ENCODE measurements at places on chromosomes 4 and X.

DNA sequence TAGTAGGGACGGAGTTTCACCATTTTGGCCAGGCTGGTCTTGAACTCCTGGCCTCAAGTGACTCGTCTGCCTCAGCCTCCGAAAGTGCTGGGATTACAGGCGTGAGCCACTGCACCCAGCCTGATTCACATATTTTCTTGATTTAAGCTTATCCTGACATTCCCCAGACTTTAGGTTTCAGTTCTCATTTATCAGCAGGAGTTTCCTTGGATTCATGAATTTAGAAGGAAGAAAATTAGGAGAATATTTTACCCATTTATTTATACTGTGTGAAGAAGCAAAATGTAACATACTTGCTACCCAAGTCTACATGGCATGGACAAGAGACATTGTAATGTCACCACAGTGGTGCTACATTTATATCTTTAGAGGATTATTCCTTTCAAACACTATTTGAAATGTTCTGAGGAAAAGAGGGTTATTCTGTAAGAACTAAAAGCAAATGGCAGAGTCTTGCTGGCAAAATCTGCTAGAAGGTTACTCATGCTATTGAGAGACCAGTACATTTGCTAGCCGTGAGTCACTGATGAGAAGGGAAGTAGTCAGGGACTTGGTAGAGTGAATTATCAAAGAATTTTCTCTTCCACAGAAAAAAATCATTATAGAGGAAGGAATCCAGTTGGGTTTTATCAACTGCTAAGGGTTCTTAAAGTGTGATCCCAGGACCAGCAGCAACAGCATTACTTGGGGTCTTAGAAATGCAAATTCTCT is 26.1 kb upstream of the CFAP299 start:
- no peak for DNase-seq

GRCh38 chrX:10140264-10140663 is 16.5 kb upstream of the CLCN4 start:
- DNase-seq, result no peak

DNA sequence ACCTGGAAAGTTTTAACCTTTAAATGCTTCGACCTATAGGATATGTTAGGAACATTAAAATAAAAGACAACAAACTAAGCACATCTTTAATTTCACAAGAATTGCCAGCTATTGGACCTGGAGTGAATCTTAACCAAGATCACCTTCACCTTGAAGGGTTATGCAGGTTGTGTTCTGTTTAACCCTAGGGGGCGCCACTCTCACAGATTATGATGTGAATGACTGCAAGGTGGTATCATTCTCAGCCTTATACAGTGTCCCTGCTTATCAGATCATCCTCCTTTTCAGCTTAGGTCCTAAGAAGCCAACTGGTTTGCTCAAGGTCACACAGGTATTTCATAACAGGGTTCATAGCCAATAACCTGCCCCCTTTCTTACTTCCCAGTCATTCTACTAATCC is 23.5 kb downstream of the INTS6L start:
- DNase-seq, result no peak

- no peak for DNase-seq
These were observed 33.4 kb downstream of the C4orf50 start for GRCh38 chr4:5984843-5985242.

- no peak for DNase-seq
These were observed 587 bp downstream of the TIMM8A start for GRCh38 chrX:101347859-101348451.

DNA sequence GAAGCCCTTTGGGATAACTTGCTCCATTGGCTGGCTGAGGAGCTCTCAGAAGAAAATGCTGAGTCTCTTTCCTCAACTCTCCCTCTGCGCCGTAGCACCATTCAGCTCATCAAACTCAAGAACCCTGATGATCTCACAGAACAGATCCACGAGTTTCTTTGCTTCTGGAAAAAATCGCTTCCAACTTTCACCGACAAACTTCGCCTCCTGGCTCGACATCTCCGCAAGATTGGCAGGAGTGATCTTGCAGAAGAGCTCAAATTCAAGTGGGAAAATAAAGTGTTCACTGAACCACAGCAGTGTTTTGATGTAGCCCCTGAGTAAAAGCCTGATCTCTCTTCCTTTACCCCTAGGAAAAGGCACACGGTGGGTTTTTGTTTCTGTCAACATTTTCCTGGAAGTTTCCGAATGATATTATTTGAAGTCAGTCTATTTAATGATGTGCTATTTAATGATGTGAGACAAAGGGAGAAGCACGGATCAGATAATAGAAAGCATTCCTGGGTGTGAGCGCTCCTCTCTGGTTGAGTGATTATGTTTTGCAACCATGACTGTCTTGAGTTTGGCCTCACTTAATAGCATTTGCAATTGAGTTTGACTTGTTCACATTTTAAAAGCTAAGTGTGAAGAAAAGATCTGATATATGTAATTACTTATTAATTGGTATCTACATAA is 62.2 kb downstream of the DTHD1 start:
- no peak for DNase-seq

- no peak for DNase-seq
These were observed 5.5 kb downstream of the CLCN3 start for GRCh38 chr4:169625886-169626285.

- no peak for DNase-seq
These were observed 24.2 kb downstream of the SUV39H1 start for GRCh38 chrX:48720577-48721250.

GRCh38 chr4:53040459-53040815 is 178.3 kb downstream of the RASL11B start:
- no peak for DNase-seq

DNA sequence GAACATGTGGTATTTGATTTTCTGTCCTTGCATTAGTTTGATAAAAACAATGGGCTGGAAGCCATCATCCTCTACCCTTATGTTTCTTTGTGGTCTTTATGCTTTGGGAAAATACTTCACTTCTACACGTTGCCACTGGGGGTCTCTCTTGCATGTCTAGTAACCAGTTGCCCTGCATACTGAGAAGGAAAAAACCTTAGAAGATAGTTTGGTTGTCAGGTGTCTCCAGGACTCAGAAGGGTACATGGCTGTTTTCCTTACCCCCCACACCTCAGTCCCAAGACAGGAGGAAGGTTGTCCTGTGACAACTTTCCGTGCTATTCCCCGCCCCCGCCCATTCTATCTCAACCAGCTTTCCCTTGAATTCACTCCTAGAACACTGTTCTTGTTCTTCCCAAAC is 62.1 kb upstream of the LANCL3 start:
- no peak for DNase-seq

GRCh38 chr4:13182133-13182532 is 302.0 kb downstream of the RAB28 start:
- no peak for DNase-seq

DNA sequence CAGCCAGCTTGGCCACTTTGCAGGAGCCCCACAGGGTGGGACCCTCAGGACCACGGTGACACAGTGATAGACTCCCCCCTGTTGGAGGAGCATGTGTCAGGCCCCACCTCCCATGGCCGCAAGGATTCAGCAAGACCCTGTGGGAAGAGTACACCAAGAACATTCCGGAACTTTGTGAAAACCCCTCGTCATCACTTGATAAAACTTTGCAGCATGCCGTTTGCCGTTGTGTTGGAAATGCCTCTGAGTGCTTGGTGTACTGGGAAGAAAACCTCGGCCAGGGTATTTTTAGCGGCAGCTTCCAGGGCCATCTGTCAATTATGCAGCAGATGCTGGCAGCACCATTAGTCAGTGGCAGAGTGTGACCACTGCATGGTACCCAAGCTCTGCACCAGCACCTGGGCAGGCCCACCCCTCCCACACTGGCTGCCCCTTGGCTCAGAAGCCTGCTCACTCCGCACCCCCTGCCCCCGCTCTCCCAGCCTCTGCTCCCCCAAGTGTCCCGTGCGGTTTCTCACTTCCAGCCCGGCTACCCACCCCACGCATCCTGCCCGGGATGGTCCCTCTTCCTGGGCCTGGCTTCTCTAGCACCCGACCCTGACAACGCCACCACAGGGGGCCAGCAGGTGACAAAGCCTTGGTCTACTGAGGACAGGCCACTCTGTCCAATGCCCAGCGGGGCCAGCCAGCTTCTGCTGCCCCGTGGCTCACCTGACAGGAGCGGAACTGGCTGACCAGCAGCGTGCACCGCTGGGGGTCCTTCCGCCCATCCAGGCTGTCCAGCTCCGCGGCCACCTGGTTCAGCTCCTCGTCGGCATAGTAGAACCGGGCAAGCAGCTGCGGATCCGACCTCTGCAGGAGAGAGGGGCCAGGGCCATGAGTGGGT is 65.0 kb downstream of the ZFYVE28 start:
- DNase-seq, result no peak

DNA sequence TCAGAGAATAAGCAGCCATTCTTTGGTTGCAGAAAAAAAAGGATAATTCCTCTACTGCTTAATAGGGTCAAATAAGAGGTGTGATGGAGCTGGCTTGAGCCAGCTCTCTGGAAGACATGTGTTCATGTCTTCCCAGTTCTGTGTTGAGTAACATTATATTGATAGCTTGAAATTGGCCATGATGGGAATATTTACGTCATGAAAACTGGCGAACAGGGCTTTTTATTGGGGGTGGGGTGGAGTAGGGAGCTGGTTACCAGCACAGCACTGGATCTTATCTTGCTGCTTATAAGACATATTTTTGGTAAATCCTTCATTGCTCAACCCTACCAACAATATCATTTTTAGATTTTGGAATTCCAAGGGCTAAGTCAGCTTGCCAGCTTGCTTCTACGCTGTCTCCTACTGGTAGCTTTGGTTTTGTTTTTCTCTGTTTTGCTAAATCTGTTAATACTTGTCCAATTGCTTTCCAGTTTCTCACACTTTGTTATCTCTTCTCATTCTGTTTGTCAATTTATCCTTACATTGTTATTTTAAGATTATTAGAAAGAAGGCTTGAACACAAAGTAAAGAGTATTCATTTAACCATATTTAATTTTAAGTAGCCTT is 25.3 kb upstream of the GBA3 start:
- DNase-seq, result no peak

- DNase-seq, result no peak
These were observed 172.0 kb downstream of the PTTG2 start for GRCh38 chr4:38132107-38132673.

GRCh38 chr4:119189638-119190037 is 22.9 kb upstream of the USP53 start:
- no peak for DNase-seq

DNA sequence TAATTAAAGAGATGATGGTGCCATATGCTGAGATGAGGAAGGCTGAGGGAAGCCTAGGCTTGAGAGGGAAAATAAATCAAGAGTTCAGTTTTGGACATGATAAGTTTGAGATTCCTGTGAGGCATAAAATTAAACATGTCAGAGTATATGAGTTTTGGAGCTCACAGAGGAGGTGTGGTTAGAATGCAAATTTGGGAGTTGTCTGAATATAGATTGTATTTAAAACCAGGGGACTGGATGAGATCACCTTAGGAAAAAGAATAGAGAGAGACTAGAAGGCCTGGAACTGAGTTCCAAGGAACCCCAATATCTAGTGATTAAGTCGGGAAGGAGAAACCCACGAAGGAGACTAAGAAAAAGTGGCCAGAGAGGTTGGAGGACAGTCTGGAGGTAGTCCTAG is 65.5 kb downstream of the FRMPD3 start:
- DNase-seq, result no peak

DNA sequence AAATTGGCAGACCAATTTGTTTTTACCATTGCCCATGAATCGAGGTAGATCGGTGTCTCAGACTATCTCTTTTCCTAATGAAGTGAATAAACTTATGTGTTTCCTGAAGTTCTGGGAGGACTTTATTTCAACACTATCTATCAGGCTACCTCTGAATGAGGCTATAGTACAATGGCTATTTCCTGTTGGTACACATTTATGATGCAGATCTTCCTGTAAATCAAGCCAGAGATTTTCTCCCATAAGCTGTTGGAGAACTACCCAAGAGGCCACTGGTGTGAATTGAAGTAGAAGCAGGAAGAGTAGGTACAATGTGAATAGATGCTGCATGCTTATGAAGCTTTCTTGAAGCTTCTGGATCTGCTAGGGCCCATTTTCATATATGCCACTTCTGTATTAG is 16.0 kb downstream of the TXK start:
- no peak for DNase-seq

GRCh38 chrX:9362363-9362928 is 102.4 kb upstream of the TBL1X start:
- no peak for DNase-seq

- no peak for DNase-seq
These were observed 369.4 kb upstream of the CNKSR2 start for GRCh38 chrX:21004835-21005234.

GRCh38 chr4:2932321-2932950 is 30.8 kb downstream of the NOP14 start:
- DNase-seq, result no peak

DNA sequence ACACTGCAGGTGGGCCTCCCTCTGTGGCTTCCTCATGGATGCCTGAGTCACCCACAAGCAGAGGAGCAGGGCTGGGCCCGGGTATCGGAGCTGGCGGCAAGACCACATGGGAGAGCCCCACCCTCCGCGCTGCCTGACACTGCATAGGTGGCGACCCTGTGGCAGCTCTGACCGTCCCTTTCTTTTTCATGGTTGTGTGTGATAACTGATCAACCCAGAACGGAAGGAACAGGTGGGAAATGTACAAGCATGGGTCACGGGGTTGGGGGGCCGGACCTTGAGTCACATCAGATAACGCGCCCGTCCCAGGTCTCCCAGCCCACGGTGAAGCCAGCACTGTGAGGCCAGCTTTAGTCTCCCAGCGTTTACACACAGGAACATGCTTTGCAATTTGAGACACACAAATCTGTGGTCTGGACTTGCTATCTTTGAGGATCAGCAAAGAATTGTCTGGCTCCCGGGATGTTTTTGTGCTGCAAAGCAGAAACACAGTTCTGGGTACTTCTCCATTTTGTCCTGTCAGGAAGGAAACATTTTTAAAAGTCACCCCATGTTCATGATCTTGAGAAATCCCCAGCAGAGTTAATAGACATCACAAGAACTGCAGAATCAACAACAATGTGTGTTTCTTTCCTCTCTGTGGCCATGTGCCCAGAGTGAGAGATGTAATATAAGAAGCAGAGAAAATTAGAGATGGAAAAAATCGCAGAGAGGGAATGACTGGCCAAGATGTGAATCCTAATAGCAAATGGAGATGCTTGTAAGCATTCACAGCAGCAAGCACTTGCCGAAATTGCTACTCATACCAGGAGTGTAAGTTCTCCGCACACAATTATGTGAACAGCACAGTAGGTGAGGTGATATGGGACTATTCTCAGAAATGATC is 70.1 kb upstream of the CBR4 start:
- DNase-seq, result no peak

GRCh38 chr4:173433447-173433846 is 34.5 kb upstream of the SCRG1 start:
- DNase-seq, result no peak

DNA sequence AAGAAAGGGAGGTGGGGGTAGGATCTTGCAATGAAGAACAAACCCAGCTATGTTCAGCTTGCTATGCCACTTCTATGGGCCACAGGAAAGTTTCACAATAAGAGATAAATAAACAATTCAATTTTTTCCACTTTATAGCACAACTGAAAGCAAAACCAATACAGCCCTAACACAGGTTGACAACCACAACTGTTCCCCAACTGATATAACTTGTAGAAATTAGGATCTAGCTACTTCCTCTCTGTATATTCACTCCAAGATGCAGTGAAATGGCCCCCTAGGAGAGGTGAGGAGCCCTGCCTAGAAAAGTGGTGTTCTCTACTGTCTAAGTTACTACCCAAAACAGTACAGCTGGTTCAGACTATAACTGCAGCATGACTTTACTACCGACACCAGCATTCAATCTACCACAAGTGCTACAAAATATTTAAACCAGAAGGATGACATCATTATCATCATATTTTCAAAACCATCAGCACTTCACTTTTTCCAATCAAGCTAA is 77.0 kb downstream of the FBXW7 start:
- no peak for DNase-seq

GRCh38 chr4:106497271-106497670 is 128.7 kb upstream of the GIMD1 start:
- no peak for DNase-seq

- DNase-seq, result no peak
These were observed 869 bp downstream of the TMEM184C start for GRCh38 chr4:147617841-147618691.

All from activated CD8-positive, alpha-beta memory T cell treated with anti-CD3 and anti-CD28 coated beads for 1 hour (primary cell).